ENCODE measurements at places on chromosomes 11 and 22.

DNA sequence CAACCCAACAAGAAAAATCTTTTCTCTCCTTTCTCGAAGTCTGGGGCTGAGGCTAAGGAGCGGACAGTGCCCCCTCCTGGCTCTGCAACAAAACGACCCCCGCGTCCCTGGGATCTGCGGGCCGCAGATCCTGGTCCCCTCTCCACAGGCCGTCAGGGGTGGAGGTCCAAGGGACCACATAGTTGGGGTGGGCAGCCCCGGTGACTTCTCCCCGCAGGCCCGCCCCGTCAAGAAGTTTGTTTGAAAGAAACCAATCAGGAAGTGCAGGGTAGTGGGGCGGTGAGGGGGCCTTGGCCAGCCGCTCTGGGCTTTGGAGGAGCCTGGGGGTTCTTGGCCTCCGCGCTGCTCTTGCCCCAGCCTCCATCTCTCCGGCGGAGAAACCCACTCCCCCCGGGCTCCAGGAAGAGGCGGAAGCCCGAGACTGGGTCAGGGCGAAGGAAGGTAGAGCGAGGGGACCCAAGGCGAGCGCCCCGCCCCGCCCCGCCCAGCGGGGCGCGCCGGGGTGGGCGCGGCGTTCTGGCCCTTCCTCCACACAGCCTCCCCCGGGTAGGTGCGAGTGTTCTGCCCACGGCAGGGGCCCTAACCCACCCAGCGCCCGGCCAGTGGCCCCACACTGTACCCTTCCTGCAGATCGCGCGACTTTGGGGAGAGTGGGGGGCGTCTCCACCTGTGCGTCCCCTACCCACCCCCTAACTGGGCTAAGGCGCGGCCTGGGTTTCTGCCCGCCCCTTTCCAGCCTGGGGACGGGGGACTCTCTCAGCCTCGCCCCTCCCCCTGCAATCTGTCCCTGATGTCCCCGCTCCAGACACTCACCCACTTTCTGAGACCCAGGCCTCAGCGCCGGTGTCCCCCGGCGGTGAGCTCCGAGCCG is 1.3 kb downstream of the TP53I11 start:
- peak; percentile 69 for DNase-seq

DNA sequence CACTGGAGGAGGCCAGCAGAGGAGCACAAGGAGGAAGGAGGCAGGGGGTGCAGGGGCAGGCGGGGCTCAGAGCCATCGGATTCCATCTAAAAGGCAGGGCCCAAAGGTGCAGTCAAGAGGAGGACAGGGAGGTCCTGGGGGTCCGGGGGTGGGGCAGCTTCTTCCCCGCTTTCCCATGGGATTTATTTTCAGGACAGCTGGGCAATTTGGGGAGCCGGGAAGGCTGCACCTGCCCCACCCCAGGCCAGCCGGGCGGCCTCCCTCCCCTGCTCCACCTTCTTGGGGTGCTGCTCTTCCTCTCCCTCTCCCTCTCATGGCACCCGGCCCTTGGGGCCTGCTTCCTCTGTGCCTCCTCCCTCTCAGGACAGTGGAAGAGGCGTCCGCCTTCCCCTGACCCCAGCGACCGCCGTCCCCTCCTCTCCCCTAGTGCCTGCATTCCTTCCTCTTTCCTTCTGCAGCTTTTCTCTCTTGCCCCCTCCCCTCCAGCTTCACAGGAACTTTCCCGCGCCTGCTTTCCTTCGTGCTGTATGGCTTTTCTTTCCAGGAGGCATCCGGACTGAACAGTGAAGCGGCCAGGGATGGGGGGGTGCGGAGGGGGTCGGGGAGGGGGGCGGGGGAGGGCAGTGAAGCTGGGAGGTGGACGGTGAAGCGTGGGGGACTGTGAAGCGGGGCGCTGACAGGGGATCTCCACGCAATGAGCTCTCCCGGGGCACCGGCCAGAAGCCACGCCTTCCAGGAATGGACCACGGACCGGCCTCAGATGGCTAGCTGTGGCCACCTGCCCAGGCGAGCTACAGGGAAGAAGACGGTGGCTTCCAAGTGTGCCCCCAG is 26.9 kb downstream of the APOBEC3H start:
- DNase-seq: no peak

- peak; percentile 50 for DNase-seq
Measured at GRCh38 chr11:70483077-70483861, 84.9 kb downstream of the CTTN start.

- DNase-seq: peak; percentile 65
Measured at GRCh38 chr11:128824191-128825049, 42.7 kb downstream of the KCNJ1 start.

- no peak for DNase-seq
Measured at GRCh38 chr11:76221365-76221764, 15.1 kb upstream of the WNT11 start.

Measured in tongue (tissue), 3 donors.